Fibroblast of the aortic adventitia (primary cell): ENCODE measurements at places on chromosomes 12 and 14.

- no peak for DNase-seq
Measured at GRCh38 chr12:103326190-103326589, 169.6 kb downstream of the C12orf42 start.

DNA sequence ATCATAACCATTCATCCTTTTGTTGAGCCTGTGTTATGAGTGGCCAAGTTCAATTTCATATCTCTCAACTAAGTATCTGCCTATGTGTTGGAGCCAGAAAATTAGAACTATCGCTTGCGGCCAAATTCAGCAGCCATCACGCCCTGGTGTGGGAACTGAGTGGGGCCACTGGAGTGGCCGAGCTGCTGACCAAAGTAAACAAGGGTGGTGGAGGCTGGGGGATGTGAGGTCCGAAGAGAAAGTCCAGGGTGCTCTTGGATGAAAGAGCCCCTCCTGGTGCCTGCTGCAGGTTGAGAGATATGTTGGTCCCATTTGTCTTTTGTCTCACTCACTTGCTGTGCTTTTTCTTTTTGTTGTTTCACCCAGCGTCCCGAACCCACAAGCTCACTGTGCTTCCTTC is 14.9 kb downstream of the ADGRD1 start:
- DNase-seq: no peak

DNA sequence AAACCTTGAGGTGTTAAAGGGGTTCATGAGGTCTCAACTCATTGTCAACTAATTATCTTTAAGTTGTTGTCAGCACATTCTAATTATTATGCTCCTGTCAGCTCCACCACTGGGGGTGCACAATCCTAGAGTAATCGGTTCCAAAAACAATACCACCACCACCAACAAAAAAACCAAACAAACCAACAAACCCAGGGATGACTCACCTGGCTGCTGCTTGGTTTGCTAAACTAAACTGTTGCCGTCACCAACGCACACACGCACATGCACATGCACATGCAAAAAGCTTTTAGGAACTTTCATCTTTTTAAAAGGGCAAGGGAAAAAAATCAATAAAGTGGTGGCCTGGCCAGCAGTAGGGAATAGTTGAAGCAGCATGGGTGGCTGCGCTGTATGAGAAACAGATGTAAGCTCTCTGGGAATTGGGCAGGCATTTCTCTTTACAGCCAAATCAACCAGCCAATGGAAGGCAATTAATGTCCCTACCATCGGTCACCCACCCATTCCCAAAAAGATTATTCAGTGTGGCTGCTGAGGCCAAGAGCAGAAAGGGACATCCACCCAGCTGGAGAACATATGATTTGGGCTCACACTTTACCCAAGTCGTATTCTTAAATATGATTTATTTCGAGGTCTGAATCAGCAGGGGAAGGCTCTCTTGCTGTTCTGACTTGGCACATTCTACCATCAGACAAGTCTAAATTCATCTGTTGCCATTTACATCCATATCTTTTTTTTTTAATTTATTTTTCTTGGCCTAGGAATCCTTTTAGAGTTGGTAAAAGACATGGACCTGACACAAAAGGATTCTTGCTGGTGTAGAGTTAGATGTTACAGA is 20.0 kb downstream of the TMEM30B start:
- peak; percentile 95 for DNase-seq

DNA sequence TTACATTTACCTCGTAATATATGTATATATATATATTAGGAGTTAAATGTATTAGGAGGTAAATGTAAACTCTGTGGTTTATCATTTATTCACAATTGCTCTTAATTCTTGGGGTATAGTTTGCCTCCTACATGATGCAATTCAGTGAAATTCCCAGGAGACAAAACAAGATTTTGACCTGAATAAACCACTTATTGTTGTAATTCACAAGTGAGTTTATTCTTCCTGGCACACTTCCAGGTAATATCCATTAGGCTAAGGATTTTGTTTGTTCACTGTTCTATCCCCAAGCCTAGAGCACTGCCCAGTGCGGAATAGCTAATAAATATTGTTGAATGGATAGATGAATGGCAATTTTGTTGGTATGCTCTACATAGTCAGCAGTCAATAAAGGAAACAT is 3.0 kb downstream of the SMIM10L1 start:
- DNase-seq: peak; percentile 59

DNA sequence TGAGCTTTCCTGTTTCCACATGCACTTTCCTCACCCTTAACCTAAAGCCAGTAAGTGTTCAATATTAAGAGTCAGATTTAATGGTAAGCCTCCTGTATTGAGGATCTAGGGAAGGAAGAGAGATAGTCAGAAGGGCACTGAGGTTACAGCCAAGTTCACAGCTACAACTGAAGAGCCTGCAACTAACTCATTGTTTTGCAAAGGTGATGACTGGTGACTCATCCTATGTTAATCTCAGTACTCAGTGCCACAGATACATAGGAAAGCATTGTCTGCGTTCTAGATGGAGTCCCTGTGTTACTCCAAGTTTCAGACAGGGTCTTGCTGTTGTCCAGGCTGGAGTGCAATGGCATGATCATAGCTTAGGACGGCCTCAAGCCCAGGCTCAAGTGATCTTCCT is 157.0 kb upstream of the RBM19 start:
- DNase-seq: no peak

DNA sequence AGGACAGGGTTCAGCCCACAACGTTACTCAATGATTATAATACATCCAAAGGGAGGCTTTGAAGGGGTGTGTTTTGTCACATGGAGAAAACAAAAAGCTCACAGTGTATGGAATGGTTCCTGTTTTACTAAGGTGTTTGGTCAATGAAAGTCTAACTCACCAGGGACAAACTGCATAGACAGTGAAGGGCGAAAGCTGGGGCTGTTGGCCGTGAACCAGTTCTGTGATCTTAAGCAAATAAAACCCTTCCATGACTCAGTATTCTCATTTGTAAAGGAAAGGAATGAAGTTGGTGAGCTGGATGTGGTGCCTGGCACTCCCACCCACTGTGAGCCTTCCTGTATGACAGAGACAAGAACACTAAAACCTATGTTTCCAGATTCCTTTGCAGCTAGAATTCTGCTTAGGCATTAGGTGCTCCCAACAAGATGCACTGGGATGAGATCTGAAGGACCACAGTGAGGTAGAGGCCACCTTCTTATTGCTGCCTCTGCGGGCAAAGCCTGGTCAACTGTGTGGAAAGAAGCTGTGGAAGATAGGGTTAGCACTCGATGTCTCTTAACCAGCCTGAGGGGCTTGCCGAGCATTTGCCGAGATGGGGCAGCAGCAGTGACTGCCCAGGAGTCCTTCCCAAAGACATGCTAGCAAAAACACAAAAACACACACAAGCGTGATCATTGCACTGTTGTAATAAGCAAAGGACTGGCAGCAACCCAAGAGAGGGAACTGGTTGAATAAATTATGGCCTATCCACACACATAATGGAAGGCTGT is 48.5 kb downstream of the VCPKMT start:
- DNase-seq: peak; percentile 71

- peak; percentile 86 for DNase-seq
Measured at GRCh38 chr14:103576371-103577024, 13.7 kb downstream of the COA8 start.

- DNase-seq: no peak
Measured at GRCh38 chr14:50523271-50524041, 8.9 kb downstream of the MAP4K5 start.

GRCh38 chr12:89176676-89177075 is 175.6 kb downstream of the DUSP6 start:
- no peak for DNase-seq

DNA sequence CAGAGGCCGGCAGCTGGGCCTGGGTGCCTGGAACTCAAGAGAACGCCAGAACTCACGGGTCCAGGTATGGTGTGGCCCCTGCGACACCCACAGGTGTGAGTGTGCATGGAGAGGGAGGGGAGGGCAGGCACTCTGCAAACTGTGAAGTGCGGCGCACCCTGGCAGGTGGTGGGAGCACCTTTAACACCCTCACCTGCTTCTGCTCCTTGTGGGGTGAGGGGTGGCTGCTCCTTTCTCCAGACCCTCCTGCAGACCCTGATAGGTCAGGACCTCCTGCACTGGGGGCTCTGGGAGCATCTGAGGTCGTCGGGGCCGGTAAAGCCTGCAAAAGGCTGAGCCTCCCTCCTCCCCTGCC is 324.7 kb upstream of the SFSWAP start:
- no peak for DNase-seq

GRCh38 chr14:51295646-51296263 is 55.7 kb downstream of the TMX1 start:
- DNase-seq: no peak

DNA sequence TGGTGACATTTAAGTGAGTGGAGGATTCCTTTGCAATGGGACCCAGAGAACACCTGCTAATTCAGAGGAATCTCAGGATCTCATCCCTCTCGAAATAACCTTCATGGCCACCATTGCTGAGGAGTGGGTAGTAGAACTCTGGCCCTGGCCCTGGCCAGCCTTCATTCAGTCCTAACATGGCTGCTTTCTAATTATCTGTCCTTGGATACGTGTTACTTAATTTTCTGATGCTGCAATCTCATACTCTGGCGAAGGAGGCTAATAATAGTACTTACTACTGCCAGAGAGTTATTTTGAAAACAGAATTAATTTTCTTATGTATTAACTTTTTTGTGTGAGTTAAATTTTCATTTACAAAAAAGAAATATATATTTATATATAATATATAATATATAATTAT is 12.1 kb upstream of the COX6A1 start:
- DNase-seq: no peak

DNA sequence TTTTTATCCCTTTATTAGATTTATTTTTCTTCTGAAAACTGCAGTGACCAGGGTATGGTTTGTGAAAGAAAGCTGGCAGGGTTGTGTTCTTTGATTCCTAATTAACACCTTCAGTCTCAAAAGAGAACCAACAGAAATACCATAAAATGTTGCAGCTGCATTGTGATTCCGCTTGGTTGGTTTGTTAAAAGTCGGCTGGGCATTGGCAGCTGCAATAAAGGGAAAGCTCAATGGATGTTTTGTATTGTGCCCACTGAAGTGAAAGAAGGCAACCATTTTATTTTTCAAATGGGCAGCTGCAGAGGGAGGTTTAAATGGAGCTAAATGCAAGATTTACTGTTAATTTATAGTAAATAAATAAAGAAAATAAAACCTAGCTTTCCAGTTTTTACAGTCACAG is 16.7 kb downstream of the LGR5 start:
- DNase-seq: no peak
